ENCODE measurements at places on chromosomes 11 and 22.

DNA sequence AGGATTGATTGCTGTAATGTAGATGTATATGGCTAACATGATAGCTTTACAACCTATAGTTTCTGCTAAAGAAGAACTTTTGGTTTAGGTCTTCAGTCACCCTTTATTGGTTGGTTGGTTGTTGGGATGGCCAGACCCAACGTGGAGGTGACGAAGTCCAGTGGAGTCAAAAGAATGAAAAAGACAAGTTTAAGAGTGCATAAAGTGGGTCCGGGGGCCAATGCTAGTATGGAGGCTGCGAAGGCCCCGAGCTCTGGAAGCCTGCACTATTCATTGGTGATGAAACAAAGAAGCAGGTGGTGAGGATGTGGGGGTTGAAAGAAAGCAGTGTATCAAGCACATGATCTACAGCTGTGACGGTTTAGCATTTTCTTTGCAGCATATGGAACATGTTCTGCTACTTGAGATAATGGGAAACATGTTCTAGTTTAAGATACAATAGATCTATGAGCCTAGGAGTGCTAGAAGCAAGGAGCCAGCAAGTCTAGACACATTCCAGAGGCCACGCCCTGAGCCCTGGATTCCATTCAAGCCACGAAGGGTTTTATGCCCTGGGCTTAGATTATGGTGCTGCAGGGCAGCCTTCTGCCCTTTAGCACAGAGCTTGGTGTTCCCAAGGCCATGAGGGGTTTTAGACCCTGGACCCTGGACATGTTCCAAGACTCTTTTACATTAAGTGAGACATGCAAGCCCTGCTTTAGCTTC is 6.3 kb downstream of the TCP11L1 start:
- no peak for DNase-seq

DNA sequence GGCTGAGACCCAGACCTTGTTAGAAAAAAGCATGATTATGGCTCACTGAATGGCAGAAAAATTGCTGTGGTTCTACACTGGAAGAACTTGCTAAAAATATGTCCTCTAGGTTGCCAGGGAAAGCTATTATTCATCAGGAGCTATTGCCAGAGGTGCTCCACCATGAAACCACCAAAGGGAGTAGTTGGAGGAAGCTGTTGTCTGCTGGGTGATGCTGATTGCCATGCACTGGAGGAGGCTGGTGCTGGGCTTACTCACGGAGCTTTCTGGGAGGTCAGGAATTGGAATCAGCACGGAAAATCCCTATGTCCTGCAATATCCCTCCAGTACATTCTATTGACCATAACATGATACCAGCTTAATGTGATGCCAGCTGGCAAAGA is 199.6 kb upstream of the ZBED5 start:
- DNase-seq: no peak

- peak; percentile 45 for DNase-seq
Observed at GRCh38 chr11:57800444-57801182, 39.0 kb downstream of the CTNND1 start.

DNA sequence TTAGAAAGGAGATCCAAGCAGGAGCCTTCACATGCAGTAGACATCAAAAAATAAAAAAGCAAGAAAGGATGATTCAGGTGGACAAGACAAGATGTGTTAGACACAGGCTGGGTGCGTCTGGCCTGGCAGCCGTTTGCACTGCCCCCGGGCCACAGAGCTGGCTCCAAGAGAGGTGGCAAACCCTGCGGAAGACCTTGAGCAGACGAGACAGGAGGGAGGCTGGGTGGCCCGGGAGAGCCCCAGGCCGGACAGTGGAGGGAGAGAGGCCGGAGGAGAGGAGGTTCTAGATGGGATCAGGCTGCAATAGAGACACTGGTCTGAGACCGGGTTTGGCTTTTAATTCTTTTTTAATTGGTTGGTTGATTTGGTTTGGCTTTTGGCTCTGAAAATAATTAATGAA is 69.6 kb upstream of the TTLL12 start:
- DNase-seq: no peak

DNA sequence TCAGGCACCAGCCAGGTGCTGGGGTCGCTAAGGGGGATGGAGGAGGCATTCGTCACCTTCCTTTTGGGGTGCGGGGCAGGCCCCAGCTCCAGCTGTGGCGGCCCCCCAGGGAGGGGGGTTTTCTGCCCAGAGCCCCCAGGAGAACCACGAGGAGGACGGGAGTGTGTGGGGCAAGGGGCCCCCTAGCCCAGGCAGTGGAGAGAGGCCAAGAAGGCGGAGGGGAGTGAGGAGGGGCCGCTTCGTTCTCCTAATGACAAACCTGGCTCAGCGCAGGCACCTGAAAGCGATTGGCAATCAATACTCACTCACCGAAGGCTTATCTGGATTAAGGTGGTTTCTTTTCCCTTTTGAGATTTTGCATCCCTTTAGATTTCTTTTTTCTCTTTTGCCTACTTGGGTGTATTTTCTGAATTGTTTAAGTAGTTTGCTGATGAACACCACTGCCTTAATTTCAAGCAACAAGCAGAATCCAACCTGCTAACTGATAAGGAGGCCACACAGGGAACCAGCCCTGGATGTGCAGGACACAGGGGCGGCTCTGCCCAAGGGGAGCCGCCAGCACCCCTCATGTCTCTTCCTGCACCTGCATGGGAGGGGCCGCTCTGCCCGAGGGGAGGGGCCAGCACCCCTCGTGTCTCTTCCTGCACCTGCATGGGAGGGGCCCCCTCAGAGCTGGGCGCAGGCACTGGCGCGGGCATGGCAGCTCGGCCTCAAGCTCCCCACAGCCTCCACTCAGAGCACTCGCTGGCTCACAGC is 122.3 kb downstream of the BRD1 start:
- no peak for DNase-seq

- no peak for DNase-seq
Observed at GRCh38 chr11:67632175-67632981, 2.6 kb upstream of the NUDT8 start.

DNA sequence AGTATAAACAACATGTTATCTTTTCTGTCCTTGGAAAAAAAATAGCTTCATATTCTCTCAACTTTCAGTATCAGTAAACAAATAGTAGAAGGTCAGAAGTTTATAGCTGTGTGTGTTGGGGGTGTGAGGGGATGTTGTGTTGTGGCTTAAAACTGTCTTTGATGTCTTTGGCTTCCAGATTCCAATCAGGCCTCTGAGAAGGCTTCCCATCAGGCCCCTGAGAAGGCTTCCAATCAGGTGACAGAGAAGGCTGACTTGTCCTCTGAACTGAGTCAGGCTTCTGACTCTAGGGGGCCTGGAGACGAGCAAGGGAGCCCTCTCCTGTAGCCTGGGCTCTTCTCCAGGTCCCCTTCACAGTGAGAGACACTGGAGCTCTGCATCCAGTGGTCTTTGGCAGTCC is 9.3 kb downstream of the MTFP1 start:
- no peak for DNase-seq

- no peak for DNase-seq
Observed at GRCh38 chr11:94181943-94182342, 53.3 kb downstream of the PANX1 start.

- DNase-seq: no peak
Observed at GRCh38 chr11:132222345-132222744, 851.9 kb downstream of the NTM start.

DNA sequence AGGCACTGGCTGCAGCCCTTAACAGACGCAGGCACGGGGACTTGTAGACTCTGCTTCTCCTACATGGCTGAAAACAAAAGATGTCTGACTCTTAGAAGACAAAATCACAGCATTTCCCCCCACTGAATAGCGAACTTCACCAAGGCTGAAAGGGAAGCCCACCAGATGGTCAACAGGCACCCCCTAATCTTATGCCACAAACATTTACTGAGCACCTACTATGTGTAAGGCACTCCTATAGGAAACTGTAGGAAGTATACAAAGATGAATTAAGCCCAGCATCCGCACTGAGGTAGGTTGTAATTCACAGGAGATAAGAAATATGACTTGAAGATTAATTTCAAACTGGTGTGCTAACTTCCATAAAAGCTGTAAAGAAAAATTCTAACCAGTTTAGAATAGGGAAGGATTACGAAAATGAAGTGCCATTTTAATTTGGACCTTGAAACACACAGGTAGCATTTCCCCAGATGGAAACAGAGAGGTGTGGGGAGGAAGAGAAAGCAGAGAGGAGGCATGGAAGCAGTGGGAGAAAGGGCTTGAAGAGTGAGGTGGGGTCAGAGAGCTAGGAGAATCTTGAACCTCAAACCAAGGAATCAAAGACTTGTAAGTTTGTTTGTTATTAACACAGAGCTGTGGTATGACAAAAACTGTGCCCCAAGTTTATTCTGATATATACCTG is 38.1 kb downstream of the NUMA1 start:
- DNase-seq: no peak

- no peak for DNase-seq
Observed at GRCh38 chr11:18457450-18457849, 1.8 kb downstream of the LDHAL6A start.

DNA sequence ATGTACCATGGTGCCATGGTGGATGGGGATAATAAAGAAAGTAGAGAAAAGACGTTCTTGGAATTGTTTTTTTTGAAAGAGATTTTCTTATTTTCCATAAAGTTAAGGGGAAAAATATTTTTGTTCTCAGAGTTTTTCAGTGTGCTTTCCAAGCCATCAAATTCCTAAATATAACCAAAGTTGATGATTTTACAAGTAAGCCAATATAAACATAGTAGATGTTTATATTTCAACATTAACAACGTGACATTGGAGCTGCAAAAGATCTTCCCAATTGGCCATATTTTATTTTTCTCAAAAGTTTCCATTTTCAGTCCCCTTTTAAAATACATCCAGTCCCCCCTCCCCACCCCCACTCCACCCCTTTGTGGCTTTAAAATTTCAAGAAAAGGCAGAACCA is 80.9 kb upstream of the PICALM start:
- no peak for DNase-seq

- peak; percentile 48 for DNase-seq
Observed at GRCh38 chr11:86244063-86244521, 461 bp upstream of the EED start.

- no peak for DNase-seq
Observed at GRCh38 chr22:39276440-39277141, 31.8 kb upstream of the PDGFB start.

GRCh38 chr22:42412744-42413333 is 19.4 kb downstream of the NFAM1 start:
- no peak for DNase-seq

DNA sequence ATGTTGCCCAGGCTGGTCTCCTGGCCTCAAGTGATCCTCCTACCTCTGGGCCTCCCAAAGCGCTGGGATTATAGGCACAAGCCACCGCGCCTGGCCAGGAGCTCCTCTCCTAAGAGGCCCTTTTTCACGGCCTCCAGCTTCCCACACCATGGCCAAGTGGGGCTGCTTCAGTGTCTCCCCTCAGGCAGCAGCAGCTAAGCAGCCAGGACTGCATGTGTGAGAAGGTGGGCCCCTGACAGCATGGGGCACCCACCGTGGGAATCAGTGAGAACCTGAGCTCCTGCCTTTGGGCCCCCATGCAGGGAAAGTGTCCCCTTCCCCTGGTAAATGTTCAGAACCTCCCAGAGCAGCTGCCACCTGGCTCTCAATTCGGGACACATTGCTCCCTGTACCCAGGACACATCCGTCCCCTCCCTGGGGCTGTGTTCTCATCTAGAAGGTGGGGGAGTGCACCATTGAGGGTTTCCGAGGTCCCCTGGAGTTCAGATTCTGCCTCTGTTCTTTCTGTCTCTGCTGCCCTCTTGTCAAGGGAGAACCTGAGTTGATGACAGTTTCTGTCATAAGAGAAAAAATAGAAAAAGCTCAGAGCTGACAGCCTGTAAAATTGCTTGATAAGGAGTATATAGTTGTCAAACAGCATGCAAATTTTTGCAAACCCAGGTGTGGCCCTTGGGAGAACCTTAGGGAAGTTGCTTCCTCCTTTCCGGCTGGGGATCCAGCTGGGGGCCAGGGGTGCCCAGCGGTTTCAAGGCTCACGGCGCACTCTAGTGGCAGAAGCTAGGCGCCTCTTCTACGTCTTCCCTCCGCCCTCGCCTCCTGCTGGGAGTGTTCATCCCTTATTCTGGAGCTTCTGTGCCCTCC is 29.7 kb downstream of the FAM83F start:
- no peak for DNase-seq

DNA sequence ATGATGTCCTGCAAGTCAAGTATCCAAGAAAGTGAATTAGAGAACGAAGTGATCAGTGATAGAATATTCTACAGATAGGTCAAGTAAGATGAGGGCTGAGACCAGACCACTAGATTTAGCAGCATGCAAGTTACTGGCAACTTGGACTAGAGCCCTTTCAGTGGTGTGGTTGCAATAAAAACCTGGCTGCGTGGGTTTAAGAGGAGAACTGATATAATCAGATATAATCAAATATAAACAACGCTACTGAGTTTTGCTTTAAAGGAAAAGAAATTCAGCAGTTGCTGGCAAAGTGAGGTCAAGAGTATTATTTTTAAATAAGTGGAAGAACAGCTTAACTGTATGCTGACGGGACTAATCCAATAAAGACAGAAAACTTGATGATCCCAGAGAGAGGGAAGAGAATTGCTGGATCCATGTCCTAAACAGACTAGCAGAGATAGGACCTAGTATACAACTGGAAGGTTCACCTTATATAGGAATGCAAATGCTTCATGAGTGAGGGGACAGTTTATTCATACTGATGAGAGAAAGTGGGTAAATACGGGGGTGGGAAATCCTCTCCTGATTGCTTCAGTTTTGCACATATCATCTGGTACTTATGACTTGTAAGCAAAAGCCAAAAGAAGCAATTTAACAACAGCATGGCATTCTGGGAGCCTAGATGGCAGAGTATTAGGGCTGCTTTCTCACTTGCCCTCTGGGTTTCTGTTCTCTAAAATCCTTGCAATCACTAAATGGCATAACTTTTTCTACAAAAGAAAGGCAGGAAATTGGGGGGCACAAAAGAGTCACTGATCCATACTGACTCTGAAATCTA is 146.2 kb downstream of the RBFOX2 start:
- no peak for DNase-seq
